Substantia nigra (tissue), 51 donors: ENCODE measurements at places on chromosomes 4 and X.

- DNase-seq = no peak
Measured at GRCh38 chr4:169283114-169283509, 12.4 kb upstream of the SH3RF1 start.

- no peak for DNase-seq
Measured at GRCh38 chrX:54794795-54795194, 3.3 kb downstream of the ITIH6 start.

DNA sequence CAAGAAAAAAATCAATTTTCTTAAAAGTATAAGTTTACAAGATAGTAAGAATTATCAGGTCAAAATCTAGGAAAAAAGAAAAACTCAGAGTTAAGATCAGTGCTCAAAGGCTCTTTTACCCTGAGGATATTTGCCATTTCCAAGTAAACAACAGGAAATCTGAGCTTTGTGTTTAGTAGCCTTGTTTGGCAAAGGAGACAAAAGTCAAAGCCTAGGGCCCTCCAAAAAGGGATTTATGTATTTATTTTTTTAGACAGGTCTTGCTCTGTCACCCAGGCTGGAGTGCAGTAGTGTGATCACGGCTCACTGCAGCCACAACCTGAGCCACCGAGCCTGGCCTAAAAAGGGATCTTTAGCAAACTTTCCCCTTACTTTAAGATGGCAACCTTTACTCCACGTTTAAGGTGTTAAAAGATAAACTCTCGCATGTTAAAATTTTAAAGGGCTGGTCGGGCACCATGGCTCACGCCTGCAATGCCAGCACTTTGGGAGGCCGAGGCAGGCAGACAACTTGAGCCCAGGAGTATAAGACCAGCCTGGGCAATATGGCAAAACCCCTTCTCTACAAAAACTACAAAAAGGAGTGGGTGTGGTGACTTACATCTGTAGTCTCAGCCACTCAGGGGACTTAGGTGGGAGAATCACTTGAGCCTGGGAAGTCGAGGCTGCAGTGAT, 21.3 kb upstream of the OPHN1 start:
- DNase-seq = no peak

GRCh38 chrX:85630901-85631300, 251.4 kb upstream of the POF1B start:
- DNase-seq = no peak

DNA sequence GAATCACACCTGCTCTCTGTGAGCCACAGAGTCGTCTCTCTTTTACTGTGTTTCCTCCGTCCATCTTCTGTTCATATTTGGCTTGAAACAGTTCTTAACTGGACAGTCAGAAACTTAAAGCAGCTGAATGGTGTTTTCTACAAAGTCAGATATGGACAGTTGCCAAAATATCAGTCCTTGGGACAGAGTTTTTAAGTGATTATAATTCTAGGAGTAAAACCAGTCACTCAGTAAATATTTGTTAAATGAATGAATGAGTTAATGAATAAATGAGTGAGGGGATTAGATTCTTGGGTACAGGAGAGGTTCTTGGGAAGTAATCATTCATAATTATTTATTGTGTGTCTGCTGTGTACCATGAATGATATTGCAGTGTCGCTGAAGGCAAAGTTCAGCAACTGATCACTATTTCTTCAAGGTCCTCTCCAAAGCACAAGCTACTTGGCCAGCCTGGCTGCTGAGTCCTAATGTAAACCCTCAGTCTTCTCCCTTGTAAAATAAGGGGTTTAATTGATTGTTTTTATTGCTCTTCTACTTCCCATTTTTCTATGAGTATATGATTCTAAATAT, 5.5 kb upstream of the SCRG1 start:
- no peak for DNase-seq

- DNase-seq = no peak
Measured at GRCh38 chr4:12615822-12616221, 868.3 kb downstream of the RAB28 start.

GRCh38 chrX:134570509-134570846, 87.8 kb downstream of the PLAC1 start:
- no peak for DNase-seq

DNA sequence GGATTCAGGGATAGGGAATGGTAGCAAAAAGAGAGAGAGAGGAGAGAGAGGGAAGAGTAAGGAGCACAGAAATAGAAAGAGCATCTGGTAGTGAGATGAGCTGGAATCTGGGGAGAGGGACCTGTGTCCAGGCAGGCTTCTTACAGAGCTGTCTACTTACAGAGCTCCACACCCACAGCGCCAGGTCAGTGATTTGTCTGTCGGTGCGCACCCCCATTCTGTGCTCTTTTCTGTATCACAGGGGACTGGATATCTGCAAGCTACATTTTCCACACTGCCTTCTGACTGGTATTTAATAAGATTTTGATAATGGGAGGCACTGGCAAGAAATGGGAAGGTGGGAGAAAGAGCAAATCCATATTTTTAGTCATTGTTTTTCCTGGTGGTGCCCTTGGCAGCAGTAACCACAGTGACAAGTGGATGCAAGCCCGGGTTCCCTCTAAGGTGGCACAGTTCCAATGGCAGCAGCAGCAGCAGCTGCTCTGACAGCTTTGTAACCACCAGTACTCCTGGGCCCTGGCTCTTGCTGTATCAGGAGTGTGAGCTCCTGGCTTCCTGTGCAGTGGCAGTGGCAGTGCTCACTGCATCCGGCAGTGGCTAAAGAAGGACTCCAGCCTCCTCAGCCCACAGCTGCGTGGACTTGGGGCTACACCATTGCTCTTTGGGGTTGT, 300.5 kb downstream of the TRIML1 start:
- peak; percentile 23 for DNase-seq

GRCh38 chr4:151674804-151675391, 85.9 kb downstream of the GATB start:
- DNase-seq = peak; percentile 64

DNA sequence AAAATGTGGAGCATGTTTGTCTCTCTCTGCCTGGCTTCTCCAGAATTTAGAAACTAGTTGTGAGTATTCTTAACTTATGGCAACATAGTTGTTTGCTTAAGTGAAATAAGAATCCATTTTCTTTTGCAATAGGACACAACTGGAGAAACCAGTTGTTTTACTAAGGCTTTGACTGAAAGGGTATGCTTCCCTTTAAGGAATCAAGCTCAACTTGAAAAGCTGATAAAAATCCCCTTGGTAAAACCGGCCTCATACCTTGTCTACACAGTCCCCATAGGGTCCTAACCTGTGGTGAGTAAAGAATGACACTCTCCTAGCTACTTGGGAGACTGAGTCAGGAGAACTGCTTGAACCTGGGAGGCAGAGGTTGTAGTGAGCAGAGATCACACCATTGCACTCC, 139.8 kb downstream of the NR3C2 start:
- DNase-seq = no peak

- no peak for DNase-seq
Measured at GRCh38 chrX:93868289-93868965, 194.4 kb downstream of the FAM133A start.

- DNase-seq = no peak
Measured at GRCh38 chrX:96379951-96380350, 304.7 kb upstream of the DIAPH2 start.

DNA sequence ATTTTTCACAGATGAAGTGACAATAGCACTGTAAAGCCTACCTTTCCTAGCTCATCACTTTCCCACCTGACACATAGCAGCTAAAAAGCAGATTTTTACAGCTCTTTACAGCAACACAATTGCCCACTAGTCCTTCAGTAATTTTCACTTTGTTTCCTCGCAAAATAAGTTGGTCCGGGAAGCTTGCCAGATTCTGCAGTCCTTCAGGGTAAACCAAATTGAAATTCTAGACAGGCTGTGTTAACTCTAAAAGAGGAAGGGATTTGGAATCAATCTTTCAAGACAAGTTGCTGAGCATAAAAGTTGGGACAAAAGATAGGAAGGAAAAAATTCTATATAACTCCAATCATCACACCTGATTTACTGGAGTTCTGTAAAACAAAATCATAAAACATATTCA, 8.7 kb downstream of the C1QTNF7 start:
- peak; percentile 25 for DNase-seq
